ENCODE measurements at places on chromosomes 7 and 10.

DNA sequence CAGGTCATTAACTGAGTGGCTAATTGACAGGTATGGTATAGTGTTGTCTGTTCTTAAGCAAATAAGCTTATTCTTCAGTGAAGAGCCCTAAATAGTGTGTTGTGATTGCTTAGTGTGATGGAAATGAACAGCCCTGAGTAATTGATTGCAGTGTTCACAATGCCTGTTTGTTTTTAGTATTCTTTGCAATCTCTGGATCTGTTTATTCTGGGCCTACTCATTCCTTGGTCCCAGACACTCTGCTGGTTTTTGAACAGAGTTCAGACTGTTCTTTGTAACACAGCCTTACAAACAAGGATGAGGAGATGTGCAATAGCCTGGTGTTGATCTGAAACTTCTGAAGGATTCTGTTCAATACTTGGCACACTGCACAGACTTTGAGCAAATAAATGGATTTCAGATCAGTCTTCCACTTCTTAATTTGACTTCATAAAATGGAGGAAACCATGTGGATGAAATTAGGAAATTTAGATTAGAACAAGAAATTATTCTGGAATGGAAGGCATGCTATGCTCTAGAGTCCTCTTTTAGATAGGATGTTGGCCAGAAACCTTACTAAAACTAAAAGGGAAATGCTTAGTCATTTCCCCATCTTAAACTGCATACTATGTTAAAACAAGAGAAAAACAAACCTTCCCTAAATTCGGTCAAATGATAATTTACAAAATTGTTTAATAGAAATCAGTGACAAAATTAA, 444.2 kb upstream of the SEMA3D start:
- H3K36me3 ChIP-seq, result no peaks in the 10 kb centered on the region
- no peak overlapping the region for H3K27ac ChIP-seq
- H3K4me1 ChIP-seq, result peaks cover 17% of the 10 kb centered on the region
- no peaks in the 10 kb centered on the region for H3K27me3 ChIP-seq
- peak; percentile 51 for DNase-seq
- no peak overlapping the region for H3K4me3 ChIP-seq

DNA sequence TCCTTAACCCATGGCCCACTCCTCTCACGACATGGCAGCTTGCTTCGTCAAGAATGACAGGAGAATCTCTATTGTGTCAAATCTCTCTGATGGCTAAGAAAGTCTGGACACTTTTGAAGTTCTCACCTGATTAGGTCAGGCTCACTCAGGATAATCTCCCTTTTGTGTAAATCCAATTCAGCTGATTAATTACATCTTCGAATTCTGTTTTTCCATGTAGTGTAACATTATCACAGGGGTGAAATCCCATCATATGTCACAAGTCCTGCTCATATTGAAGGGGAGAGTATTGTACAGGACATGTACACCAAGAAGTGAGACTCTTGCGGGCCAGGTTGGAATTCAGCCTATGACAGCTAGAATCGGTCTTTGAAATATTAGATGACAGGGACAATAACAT, 16.2 kb upstream of the OR6B1 start:
- H3K4me1 ChIP-seq, result no peaks in the 10 kb centered on the region
- DNase-seq, result no peak
- no peak overlapping the region for H3K4me3 ChIP-seq
- H3K27ac ChIP-seq, result no peak overlapping the region
- H3K27me3 ChIP-seq, result no peaks in the 10 kb centered on the region

GRCh38 chr7:81232084-81232799, 313.4 kb upstream of the SEMA3C start:
- no peaks in the 10 kb centered on the region for H3K36me3 ChIP-seq
- no peak overlapping the region for H3K27ac ChIP-seq
- peaks cover 4% of the 10 kb centered on the region for H3K4me1 ChIP-seq

DNA sequence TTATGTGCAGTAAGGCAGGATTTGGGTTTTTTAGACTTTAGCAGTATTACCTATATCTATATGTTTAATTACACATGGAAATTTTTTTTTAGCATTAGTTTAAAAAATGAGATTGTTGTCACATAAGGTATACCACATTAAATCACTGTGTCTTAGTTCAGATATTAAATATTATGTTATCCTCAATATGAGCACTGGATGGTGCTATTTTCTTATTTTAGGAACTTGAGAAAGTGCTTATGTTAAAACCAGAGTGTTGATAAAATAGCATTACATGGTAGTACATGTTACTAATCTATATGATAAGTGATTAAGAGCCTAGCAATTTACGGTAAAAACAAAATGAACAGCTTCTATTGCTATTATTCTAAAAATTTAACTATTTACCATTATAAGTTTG, 28.8 kb downstream of the MIOS start:
- DNase-seq, result no peak
- no peak overlapping the region for H3K4me3 ChIP-seq
- no peaks in the 10 kb centered on the region for H3K4me1 ChIP-seq
- H3K36me3 ChIP-seq, result peaks cover 40% of the 10 kb centered on the region
- no peaks in the 10 kb centered on the region for H3K27me3 ChIP-seq

- H3K27ac ChIP-seq, result no peak overlapping the region
- no peaks in the 10 kb centered on the region for H3K4me1 ChIP-seq
- DNase-seq, result no peak
Observed at GRCh38 chr7:20417260-20417659, 86.6 kb downstream of the ITGB8 start.

DNA sequence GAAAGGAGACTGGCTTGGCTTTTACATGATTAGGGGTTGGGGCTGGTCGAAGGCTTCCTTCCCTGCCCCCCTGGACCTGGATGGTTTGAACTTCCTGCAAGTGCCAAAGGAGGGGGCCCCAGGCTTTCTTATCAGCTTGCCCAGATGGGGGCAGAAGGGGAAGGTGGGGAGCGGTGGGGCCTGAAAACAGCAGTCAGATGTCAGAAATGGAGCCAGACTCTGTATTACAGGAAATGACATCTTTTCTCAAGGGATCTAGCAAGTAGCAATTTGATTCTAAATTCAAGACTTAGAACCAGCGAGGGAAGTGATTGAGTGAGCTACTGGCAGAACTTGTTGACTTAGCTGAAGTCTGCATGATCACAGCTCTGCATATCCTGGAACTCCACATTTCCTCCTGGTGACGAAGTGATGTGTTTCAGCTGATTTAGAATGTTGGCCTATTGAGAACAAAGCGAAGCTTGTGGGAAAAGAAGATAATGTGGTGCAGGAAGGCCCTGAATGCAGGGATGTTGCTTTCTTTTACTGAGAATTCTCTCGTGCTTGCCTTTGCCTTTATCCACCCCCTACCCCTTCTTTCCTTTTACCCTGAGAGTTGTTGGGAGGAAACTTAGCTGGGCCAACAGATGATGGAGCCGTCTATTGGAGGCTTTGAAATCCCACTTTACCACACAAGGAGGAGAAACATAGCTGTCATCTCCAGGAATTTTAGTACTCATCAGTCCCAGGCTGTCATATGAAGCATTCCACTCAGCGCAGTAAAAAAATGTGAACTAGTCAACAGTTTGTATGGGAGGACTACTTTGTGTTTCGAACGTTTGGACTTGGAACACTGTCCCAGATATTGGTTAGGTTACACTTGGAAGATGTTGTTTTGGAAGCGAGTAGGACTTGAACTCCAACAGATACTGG, 43.2 kb downstream of the CCNY start:
- no peak overlapping the region for H3K4me3 ChIP-seq
- no peaks in the 10 kb centered on the region for H3K27me3 ChIP-seq
- peaks cover 34% of the 10 kb centered on the region for H3K4me1 ChIP-seq
- no peak overlapping the region for H3K27ac ChIP-seq
- DNase-seq, result no peak
- H3K36me3 ChIP-seq, result no peaks in the 10 kb centered on the region

- no peaks in the 10 kb centered on the region for H3K4me1 ChIP-seq
- no peaks in the 10 kb centered on the region for H3K36me3 ChIP-seq
- no peak overlapping the region for H3K27ac ChIP-seq
Observed at GRCh38 chr7:34552502-34552901, 105.5 kb upstream of the NPSR1 start.

- H3K27ac ChIP-seq, result no peak overlapping the region
- no peaks in the 10 kb centered on the region for H3K4me1 ChIP-seq
- no peaks in the 10 kb centered on the region for H3K27me3 ChIP-seq
- no peaks in the 10 kb centered on the region for H3K36me3 ChIP-seq
Observed at GRCh38 chr7:134031835-134032617, 95.1 kb upstream of the LRGUK start.

DNA sequence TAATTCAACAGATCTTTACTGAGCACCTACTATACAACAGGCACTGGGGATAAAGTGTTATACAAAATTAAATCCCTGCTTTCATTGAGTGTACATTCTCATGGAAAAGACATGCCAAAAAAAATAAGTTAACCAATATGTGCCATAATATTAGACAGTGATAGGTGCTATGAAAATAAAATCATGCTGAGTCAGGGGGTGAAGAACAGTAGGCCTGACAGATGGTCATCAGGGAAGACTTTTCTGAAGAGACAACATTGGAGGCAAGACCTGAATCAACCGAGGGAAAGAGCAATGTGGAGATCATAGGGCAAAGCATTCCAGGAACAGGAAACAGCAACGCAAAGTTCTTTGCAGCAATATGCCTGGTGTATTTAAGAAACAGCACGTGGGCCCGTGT, 135.5 kb downstream of the C1GALT1 start:
- no peak overlapping the region for H3K27ac ChIP-seq
- no peaks in the 10 kb centered on the region for H3K4me1 ChIP-seq
- DNase-seq, result no peak
- H3K27me3 ChIP-seq, result no peaks in the 10 kb centered on the region

Data from neural progenitor cell (in vitro differentiated cells).